ENCODE measurements at places on chromosomes 7 and 10. TPM values are rescaled to one million over a fixed set of nuclear protein-coding genes. Genes with fewer than 3 reads are reported as not detected.

VSIR gene
- total RNA-seq = 119 TPM

NUTM2A gene
- total RNA-seq = 1.0 TPM

GRCh38 chr10:73791871-73792400, 6.5 kb downstream of the ZSWIM8 start:
- no peak for DNase-seq

DNA sequence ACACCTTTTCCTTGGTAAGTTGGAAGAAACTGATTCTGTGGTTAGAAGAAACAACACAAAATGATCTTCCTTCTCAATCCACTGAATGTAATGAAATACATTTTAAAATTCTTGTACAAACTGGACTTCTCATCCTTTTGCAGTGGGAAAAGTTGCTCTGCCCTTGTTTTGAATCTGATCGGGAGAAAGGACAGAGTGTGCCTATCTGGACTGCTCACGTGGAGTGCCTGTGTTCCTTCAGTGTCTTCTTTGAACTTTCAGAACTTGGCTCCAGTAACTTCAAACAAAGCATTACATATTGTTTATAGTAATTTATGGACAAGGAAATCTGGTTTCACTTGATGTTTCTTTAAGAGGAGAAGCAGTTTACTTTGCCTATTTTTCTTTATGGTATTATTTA, 17.1 kb downstream of the SLC26A3 start:
- DNase-seq = no peak

DNA sequence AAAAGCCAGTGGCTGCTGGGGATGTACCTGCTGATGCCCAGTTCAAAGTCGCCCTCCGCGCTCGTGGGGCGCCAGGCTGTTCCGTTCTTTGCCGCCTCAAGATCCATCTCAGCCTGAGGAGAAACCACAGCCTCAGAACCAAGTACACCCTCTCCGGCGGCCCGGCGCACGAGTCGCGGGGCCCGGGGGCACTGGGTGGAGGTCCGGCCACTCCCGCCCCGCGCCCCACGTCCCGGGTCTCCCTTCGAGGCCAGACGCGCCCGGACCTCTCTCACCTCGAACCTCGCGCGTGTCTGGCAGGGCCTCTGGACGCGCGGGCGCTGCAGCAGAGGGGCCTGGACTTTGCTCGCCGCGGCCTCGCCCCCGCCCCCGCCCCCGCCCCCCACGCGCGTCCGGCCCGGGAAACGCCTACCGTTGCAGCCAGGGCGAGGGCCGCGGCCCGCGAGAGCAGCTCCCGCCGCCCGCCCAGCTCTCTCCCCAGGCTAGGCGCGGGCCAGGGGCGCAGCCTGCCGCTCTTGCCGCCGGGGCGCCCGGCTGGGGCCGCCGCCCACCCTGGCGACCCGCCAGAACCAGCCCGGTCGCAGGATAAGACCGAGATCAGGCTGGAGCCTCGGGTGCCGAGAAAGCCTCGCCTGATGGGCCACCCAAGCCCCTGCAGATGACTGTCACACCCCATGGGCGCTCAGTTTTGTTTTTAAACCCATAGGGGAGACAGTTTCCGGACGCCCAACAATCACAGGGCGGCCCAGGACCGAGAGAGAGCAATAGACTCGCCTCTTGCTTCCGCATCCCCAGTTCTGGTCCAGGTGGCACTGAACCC, at the start of gene ABCB4:
TSS of gene ABCB4 (minus strand) at position 322 of the 820 bp plus-strand sequence. CDS start at position 107, 215 bp downstream.
- DNase-seq = no peak

GRCh38 chr10:3570131-3570729, 214.8 kb downstream of the KLF6 start:
- no peak for DNase-seq

BLVRA gene
- 26.2 TPM for total RNA-seq

DNA sequence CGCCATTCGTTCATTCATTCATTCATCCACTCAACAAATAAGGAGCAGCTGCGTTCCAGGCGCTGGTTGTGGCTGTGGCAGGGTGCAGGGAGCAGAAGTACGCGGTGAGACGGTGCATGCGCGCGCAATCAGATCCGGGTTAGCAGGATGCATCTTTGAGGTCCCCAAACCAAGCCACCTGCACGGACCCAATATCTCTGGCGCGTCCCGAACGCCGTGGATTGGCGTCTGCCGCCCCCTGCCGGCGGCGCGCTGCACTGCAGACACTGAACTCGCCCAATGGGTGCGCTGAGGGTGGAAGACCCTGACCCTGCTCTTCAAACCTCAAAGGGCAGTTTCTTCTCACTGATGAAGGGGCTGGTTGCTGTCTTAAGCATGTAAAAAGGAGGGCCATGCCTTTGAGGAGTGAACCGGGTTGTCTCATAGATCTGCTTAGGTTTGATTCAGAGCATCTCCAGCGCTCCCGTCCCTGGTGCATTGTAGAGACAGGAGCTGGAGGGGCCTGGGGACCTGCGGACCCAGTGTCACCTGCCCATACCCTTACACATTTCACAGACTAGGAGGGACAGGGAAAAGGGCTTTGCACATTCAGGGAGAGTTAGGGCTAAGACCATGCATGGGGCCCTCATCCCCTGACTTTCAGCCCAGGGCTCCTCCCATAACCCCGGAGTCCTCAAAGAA, 102.5 kb downstream of the RAMP3 start:
- peak; percentile 54 for DNase-seq

DNA sequence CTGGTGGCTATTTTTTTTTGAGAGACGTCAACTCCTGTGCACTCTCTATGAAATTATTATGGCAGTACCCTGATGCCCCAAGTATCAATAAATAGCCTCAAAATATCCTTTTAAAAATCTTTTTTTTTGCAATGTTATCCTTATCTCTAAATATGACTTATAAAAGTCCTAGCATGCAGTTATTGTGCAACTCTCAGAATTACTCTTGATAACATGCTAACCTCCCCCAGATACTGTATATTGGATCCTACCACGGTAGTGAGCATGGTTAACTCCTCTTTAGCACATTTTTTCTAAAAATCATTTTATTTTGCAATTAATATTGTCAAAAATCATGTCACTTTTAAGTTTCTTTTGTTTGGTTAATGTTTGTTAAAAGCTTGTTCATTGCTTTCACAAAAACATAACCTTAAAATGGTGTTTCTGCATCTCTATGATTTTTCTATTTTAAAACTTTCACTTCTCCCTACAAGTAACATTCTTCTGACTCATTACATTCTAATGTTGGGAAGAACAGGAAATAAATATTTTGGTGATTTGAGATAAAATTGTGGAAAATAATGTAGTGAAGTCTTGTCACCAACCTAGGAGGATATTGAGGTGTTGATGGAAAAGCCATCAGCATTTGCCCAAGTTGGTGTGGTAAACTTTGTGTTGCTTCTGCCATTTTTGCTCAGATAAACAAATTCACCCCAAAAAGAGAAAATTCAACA, 42.1 kb upstream of the ADRA2A start:
- no peak for DNase-seq

VTI1A gene
- total RNA-seq = 58.8 TPM

H2BK1 gene
- 1.0 TPM for total RNA-seq

DNA sequence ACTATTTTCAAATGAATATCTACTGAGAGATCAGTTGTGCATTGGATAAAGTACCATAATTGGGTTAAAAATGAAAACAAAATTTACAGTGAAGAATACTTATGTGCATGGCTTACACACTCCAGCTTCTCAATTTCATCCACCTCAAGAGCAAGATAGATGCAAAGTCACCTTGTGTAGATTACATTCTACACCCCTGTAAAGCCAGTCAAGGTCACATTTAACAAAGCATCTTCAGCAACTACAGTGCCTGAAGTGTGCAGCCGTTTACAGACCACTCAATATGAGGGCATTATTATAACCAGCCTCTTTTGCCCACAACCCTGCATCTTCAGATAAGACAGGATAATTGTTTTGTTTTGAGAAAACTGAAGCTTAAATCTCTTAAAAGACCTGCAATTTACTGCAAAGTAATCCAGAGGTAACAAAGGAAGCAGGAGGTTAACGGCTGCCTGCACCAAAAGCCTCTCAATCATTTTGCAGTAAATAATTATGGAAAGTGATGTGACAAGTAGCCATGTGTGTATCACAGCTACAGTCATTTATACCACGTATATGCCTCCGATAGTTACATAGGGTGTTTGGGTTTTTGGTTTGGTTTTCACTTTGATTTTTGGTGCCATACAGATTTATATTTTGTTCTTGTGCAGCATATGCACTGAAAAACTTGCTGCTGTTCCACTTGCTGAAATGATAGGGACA, 4.9 kb downstream of the PURB start:
- DNase-seq = no peak
